ENCODE measurements at places on chromosomes 7 and 10.

DNA sequence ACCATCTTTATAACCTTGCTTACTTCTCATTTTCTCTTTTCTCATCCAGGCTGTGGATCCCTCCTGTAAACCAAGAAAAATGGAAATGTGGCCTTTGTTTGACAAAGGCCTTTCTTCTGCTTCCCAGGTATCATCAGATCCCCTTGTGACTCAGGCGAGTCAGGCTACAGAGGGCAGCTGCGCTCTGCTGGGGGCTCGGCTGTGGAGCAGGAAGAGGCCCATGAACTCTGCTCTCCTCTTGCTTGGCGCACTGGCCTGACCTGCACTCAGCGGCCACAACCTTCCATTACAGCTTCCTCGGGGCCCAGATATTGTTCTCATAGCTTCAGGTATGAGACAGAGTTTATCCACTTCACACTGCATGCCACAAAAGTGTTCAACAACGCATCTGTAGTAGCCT is 457.6 kb upstream of the COBL start:
- DNase-seq: no peak

DNA sequence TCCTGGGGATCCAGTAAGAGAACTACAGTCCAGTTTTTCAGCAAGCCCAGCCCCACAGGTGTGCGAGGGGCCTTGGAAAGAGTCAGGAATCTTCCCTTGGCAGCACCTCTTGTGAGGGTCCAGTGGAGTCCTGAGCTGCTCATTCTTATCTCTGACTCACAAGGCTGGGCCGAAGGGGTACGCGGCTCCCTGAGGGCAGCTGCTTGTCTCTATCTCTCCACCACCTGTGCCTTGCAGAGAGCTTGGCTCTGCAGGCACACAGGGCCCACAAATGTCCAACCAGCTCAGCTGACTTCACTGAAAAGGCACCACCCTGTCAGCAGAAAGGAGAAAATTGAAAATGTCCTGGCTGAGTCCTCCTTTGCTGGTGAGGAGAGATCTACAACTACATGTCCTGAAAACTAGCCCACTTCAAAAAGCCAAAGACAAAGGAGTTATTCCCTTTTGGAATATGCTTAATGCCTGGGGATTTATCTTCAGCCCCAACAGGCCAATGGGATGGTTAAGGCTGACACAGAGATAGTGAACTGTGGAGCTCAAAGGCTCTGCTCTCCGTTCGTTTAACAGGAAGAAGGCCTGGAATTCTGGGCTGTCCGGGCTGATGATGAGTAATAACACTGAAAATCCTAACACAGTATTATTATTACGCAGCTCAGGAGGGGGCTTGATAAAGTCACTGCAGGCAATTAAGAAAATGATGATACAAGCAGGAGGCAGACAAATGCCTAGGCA is 23.4 kb downstream of the UROS start:
- DNase-seq: no peak

DNA sequence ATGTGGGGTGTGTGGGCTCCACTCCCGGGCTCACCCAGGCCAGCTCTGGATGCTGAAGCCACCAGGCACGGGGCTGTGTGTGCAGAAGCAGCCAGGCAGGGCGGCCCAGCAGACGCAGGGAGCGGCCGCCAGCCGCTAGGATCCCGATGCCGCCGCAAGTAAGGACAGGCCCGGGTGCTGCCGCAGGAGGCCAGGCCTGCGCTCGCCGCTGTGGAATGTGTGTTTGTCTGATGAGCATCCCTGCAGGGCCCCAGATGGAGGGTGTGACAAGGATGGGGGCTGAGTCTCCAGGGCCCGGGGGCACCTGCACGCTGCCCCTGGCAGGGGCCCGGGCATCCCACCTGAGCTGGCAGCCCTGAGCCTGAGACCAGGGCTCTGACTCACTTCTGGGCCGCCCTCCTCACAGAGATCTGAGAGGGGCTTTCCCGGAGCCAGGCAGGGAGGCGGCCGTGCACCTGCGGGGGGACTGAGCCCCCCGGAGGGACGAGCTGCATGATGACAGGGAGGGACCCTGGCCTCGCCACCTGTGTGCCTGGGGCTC is 101.5 kb downstream of the FOXL3 start:
- no peak for DNase-seq

DNA sequence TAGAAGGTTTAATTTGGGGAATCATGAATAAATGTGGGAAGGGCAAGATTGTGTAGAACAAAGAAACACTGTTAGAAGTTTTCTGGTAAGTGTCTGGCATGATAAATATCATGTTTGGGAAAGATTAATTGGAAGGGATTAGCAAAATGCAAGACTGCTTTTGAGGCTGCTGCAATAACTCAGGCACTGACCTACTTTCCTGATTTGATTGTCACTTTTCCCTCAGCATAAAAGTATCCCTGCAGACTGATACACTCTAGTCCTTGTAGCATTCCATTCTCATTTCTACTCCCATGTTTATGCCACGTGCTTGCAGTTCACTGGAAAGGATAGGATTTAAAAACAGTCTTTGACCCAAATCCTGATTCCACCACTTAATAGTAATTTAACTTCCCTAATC is 303.3 kb upstream of the SEMA3A start:
- DNase-seq: no peak

GRCh38 chr10:71694567-71694968 is 25.0 kb downstream of the C10orf105 start:
- peak; percentile 54 for DNase-seq

GRCh38 chr7:90749774-90750173 is 153.7 kb downstream of the CDK14 start:
- DNase-seq: no peak

- no peak for DNase-seq
Observed at GRCh38 chr10:11237571-11237970, 219.9 kb downstream of the CELF2 start.

DNA sequence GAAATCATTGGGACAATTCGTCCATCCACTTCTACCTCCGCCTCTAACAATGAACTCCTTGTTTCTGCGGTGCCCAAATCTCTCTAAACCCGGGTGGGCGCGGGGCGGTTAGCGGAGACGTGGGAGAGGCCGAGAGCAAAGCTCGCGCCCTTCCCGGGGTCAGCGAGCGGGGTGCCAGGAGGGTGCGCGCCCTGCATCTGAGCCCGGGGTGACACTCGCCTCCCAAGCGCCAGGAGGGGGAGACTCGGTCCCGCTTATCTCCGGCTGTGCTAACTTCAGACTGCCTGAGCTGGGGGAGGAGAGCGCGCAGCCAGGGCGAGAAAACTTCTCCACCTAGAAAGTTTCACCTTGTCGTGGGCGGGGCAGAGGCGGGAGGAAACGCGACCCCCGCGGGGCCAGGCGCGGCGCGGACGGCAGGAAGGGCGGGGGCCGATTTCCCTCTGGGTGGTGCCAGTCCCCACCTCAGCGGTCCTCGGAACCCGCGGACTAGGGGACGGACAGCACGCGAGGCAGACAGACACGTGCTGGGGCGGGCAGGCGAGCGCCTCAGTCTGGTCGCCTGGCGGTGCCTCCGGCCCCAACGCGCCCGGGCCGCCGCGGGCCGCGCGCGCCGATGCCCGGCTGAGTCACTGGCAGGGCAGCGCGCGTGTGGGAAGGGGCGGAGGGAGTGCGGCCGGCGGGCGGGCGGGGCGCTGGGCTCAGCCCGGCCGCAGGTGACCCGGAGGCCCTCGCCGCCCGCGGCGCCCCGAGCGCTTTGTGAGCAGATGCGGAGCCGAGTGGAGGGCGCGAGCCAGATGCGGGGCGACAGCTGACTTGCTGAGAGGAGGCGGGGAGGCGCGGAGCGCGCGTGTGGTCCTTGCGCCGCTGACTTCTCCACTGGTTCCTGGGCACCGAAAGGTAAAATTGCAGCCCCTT is at the start of gene MET:
Gene MET, plus strand, starts transcription at position 516 of the 915 bp plus-strand sequence. CDS start 26,889 bp downstream, outside the sequence.
- peak; percentile 74 for DNase-seq

GRCh38 chr7:136874393-136875032 is 6.1 kb downstream of the CHRM2 start:
- peak; percentile 35 for DNase-seq

DNA sequence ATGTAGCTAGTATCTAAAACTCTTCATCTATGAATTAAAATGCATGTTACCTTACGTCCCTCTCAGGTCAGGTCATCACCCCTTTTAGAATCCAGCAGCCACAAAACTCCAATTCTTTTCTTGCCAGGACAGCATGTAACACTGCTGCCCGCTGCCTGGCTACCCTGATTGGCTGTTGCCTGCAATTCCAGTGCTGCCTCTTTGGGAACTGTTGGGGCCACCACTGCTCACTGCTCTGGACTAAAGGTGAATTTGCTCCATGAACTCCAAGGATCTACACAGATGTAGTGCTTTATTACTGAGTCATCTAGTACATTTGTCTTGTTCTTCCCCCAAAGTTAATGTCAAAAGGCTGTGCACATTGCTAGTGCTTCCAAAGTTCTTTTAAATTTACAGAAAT is 40.4 kb downstream of the SCIN start:
- no peak for DNase-seq

DNA sequence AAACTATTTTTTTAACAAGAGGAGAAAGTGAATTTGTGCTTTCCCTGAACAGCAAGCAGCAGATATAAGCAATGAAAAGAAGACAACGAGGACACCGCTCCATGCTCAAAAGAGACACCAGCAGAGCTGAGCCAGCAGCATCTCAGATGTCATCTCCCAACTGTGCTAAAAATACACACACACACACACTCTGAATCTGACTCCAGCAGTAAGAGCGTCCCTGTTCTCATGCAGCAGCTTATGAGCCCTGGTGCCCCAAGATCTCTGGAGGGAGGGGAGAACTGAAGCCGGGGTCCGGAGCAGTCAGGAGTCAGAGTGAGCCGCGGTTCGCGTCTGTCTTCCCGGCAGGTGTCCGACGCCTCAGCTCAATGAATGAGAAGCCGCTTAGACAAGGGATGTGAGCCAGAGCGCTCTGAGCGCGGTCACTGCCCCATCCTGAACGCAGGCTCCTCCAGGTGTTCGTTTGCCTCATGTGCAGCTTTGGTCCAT is 49.2 kb downstream of the SVIL start:
- DNase-seq: no peak

DNA sequence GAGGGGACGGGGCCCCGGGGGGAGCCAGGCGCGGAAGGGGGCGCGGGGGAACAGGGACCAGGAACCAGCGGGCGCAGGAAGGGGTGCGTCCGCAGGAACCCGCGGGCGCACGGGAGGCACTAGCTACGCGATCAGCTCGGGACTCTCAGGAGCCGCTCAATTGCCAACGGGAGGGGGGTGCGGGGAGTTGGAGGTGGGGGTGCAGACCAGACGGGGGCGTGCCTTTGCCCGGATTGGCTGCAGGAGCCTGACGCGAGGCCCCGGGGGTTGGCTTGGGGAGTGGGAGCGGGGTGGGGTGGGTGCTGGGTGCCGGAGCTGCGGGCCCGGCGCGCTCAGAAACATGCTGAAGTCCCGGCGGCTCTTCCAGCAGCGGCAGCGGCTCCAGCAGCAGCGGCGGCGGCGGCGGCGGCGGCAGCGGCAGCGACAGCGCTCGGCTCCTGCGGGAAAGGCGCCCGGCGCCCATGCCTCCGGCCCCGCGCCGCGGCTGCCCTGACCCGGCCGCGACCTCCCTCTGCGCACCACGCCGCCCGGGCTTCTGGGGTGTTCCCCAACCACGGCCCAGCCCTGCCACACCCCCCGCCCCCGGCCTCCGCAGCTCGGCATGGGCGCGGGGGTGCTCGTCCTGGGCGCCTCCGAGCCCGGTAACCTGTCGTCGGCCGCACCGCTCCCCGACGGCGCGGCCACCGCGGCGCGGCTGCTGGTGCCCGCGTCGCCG is at the start of gene ADRB1:
Gene ADRB1, plus strand, starts transcription at position 335 of the 715 bp plus-strand sequence. Its CDS starts 267 bp downstream, at position 602.
- peak; percentile 84 for DNase-seq

DNA sequence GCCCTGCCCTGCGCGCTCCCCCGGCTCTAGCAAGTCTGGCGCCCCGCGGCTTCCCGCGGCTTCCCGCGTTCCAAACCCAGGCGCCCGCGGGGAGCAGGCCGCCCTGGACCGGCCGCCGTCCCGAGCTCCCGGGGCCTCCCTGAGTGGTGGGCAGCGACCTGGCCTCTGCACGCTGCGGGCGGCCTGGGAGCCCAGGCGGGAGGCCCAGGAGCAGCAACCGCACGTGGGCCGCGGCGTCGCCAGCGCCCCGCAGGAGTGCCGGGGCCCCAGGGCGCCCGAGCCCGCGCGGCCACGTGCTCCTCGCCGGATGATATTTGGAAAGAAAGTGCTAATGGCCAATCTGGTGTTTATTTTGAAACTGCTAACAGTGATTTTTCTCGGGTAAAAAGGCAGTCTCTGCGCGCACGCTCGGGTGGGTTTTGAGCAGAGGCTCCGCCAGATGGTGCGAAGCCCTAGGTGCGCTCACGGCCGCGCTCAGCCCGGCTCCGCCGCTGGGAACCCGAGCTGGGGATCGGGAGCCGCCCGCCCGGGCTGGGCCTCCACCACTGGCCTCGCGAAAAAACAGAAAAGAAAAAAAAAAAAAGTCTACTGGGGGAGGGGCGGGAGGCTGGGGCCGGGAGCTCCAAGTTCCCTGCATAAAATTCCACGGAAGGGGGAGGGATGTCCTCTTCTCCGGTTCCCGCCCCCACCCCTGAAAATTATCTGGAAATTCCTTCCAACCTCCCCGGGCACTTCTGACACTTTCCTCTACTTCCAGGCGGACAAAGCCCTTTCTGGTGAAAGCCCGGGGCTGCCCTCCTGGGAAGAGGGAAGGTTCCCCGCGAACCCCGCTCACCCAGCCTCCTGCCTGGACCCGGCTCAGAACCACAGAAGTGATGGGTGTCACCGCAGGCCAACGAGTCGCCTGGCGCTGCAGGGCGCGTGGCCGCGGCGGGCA is 4.3 kb downstream of the EBF3 start:
- DNase-seq: no peak

DNA sequence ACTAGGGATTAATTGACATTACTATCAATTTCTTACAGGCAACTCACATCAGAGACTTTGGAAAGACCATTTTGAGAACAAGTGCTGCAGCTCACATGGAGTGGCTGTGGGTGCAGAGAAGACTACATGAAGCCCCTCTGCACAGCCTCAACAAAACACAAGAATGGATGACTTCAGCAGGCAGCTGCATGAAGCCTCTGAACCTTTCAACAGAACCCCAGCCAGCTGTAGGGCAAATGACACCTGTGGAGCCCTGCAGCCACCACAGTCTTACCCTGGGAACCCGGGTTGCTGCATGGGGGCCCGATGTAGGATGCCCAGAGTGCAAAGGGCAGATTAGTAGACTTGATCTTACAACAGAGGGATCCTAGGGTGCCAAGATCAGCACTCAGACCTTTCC is 62.0 kb upstream of the CAMK2B start:
- DNase-seq: no peak

DNA sequence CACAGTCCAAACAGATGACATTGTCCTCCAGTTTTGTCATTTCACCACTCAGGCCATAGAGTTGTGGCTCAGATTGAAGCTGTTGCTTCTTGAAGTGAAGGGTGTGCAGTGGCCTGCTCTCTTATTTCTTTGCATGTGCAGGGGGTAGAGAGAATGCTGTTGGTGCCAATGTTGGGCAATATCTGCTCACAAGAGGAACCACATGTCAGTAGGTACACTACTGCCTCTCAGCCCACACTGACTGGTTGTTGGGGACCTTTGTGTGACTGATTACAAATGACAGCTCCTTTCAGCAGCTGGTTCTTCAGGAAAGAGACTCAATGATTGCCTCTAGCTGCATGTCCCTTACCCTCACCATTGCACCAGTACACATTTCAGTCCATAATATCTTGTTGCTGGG is 21.9 kb upstream of the SFTPA1 start:
- DNase-seq: no peak

- no peak for DNase-seq
Observed at GRCh38 chr7:126040114-126041045, 1110.8 kb upstream of the POT1 start.

- DNase-seq: peak; percentile 59
Observed at GRCh38 chr7:124856299-124856888, 73.2 kb downstream of the POT1 start.

- DNase-seq: no peak
Observed at GRCh38 chr10:7817576-7817975, 729 bp upstream of the TAF3 start.

All from midbrain (tissue), 1 donor.